Suppressor macrophage treated with lipopolysaccharide for 1 hour (primary cell): ENCODE measurements at places on chromosomes 7 and 10.

DNA sequence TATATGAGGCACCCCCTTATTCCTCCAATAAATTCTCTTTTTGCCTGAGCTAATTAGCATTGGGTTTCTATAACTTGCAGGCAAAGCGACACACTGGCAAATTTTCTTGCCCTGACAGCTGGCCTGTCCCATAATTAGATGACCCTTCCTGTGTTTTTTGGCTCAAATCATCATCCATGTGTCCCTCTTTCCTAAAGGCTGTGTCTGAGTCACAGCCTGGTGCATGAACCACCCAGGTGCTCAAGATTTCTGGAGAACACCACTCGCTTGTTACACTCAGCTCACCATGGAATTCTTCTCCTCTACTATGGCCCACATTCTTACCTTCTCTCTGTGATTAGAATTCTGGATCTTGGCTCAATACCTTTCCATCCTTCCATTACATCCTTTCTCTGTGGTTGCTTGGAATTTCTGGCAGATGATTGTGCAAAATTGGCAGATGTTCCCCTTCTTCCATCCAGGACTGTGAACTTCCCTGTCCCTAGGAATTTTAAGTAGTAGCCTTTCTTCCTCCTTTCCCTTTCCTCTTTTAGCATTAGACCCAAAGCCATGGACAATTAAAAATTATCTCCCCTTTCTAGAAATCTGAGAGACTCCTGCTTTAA, 116.0 kb upstream of the ANKRD1 start:
- DNase-seq = no peak

DNA sequence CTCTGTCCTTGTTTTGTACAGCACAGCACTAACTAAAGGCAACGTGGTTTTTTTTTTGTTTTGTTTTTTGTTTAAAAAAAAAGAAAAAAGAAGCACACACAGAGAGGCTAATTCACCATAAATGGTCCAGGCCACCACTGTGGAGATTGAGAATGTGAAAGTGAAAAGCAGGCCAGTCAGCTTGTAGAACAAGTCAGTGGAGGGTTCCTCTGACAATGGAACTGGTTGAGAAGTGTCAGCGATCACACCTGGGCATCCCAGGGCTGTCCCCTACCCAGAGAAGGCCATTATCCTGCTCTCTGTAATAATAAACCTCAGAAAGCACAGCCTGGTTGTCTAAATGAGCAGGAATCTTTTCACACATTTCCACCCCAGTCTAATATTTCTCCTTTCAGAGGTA, 119.6 kb upstream of the ZNF438 start:
- DNase-seq = no peak

- no peak for DNase-seq
These were observed 590.7 kb upstream of the STEAP1 start for GRCh38 chr7:89563597-89563996.

DNA sequence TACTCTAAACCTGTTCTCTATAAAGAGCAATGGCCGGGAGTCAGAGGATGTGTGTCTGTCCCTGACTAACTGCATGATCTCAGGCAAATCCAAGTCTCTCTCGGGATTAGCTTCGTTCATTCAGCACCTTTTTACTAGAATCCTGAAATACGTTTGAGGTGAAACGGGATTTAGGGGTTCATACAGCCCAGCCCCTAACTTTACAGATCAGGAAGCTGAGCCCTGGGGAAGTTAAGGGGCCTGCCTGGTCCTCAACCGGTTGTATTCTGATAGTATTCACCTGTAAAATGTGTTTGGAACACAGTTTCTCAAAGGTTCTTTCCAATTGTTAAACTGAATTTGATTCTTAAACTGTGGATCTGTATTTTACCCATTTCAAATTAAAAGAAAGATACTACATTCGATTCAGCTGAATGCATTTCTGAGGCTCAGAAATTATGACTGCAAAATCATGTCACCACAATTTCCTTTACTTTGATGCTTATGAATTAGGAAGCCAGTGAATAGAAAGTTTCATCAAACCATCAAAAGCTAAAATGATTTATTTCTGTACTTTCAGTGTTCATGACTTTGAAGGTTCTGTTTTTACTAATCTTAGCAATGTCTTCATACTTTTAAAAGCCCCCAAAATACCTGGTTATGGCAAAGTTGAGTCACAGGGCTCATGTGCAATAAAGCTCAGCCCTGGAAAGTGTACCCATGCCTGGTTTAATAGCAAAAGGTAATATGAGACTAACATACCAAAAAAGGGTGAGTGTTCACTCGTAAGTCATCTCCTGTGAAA, 28.9 kb upstream of the EZH2 start:
- DNase-seq = no peak

- DNase-seq = peak; percentile 55
These were observed 1.0 kb downstream of the TLL2 start for GRCh38 chr10:96512524-96513304.

DNA sequence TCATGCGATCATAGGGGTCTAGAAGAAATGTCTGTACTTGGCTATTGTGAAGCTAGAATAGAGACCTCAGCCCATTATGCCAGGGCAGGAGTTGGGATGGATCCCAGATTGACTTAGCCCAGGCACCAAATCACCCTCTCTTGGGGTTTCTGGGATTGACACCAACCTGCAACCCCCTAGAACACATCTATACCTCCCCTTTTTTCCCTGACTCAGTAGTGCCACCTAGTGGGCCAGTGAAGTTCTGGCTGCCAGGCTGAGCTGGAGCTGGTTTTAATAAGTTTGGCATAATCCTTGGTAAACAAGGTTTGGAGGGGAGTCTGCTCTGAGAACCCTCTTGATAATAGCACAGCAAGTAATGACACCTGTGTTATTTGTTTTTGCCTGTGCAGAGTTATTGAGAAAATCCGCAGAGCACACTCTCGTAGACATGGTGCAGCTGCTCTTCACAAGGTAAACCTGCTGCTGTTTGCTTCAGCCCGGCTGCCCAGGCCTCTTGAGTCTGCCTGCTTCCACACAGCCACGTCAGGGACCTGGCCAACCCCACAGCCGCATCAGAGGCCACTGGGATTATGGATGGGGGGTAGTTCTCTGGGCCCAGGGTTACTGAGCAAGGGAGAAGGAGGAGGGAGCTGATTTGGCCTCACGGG, 43.3 kb upstream of the NFKB2 start:
- DNase-seq = peak; percentile 81

DNA sequence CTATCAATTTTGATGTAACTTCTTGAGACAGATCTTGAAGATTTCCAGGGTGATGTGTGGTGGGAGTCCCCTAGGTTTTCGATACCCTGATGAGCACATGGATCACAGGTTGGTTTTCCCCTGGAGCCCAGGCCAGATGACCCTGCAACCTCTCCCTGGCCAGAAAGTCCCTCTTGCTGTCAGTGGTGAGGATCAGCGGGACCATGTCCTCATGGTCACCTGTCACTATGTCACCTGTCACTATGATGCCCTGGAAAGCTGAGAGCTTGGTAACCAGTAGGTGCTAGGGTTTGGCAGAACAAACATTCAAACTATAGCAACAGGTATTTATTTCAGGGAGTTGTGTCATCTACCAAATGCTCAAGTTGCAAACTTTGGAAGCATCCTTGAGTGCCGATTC, 197.9 kb downstream of the ARHGAP12 start:
- peak; percentile 33 for DNase-seq

GRCh38 chr7:93375603-93376002, 143.4 kb downstream of the VPS50 start:
- no peak for DNase-seq

DNA sequence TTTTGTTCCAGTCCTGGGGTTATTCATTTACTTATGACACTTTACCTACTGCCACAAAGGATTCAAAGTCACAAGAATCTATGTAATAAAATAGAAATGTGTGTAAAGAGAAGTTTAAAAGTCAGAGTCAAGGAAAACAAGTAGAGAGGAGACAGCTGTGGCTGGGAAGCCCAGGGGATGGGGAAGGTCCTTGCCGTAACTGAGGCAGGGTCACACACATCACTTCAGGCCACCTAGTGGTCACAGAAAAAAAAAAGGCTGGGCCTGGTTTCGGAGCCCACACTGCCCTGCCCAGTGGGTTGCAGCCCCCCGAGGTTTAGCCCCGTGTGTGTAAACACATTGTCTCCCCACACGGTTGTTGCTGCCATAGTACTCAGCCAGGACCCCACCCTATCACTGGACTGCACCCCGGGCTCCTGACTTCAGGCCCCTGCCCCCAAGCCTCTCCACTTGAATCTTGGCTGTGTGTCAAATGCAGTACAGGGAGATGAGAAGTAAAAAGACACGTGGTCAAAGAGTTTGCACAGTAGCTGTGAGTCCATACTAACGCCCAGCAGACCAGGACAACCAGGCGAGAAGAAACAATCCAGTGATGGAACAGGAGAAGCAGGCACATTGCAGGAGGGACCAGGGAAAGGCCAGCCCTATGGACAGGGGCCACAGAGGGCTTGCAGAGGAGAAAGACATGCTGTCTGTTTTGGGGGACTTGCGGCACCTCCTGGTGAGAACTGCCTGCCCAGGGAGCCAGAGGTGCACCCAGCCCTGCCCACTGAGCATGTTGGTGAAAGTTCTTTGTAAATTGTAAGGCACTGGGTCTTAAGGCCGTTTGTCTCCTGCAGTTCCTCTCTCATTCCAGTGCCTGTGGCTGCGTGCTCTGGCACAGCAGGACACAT, 91.4 kb upstream of the MACROH2A2 start:
- no peak for DNase-seq

GRCh38 chr7:36982766-36983165, 258.5 kb upstream of the AOAH start:
- peak; percentile 66 for DNase-seq

GRCh38 chr7:75657866-75658265, 80.9 kb downstream of the HIP1 start:
- no peak for DNase-seq

DNA sequence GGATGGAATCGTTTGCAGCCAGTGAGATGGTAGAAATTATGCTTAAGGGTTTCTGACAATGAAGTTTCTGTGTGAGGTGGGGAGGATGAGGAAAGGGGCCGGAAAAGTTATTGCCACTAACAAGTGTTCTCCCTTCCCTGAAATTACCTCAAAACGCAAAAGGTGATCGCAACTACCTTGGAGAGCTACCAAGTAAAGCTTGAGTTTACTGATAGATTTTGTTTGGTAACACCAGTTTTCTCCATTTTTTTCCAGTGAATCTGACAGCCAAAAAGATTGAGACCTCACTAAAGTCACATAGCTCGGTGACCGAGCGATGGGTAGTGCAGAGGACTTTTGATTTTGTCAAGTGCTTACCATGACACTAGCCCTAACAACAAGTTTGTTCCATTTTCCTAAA, 1.6 kb downstream of the SUV39H2 start:
- no peak for DNase-seq

DNA sequence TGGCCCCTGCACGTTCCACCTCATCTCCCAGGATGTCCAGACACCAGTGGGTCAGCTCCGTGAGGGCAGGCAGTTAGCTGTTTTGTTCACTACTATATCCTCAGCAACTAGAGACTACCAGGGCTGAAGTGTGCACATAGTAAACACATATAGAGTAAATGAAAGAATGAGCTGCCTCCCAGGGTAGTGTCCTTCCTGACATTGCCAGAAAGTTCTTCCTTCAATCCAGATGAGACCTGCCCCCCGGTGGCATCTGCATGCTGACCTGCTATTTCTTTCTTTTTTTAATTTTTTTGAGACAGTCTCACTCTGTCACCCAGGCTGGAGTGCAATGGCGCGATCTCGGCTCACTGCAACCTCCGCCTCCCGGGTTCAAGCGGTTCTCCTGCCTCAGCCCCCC, 14.0 kb upstream of the ARPC1A start:
- no peak for DNase-seq

DNA sequence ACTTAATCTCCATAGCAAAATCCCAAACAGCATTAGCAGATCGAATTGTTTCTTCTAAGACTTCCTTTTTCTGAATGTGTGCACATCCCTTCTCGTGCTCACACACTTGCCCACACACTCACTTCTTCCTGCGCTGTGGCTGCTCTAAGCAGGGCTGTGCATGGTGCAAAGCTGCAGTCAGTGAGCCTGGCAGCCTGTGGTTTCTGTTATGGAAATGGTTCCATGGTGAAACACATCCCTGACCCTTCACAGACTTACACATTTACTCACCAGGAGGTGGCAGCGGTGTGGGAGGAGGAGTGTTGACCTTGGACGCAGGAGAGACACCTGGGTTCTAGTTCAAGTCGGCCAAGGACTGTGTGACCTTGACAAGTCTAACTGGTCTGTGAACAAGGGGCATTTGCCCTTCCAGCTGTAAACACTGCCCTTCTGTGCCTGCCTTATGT, 24.9 kb downstream of the MTURN start:
- peak; percentile 75 for DNase-seq

GRCh38 chr10:47238331-47239095, 61.5 kb upstream of the GDF10 start:
- DNase-seq = no peak

- no peak for DNase-seq
These were observed 7.9 kb downstream of the GIMAP5 start for GRCh38 chr7:150745086-150745485.
